ENCODE measurements at places on chromosomes 1 and 21.

- DNase-seq, result no peak
Observed at GRCh38 chr1:46723901-46724300, 5.0 kb upstream of the EFCAB14 start.

DNA sequence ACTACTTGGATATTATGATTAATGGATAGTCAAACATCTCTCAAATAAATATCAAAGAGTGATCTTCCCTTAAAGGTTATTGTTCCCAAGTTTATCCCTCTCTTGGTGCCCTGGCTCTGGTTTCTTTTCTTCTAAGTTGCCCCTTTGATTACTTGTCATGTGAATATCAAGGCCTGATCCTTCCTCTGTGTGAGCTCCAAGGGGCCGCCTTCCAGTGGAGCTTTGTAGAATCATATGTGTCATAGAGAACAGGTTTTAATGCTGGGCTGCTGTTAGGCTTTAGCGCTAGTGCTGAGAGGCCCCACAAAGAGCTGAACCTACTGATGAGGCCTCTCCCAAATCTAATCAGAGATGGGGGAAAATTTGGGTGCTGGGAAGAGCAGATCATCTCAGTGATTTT is 25.5 kb downstream of the UCK2 start:
- no peak for DNase-seq

DNA sequence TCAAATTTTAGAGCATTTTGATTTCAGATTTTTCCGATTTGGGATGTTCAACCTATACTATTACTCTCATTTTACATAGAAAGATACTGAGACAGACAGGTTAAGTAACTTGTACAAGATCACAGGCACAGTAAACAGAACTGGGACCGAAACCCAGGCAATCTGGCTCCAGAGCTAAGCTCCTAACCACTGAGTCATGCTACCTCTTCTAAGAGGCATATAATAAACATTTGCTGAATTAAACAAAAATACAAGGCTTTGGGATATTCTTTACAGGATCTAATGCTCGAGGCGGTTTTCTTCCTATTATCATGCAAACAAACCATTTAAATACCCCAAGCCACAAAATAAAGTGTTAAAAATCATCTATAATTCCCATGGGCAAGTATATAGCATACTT is 50.3 kb downstream of the MCOLN2 start:
- DNase-seq, result no peak

- no peak for DNase-seq
Observed at GRCh38 chr1:17412093-17412870, 27.2 kb downstream of the RCC2 start.

DNA sequence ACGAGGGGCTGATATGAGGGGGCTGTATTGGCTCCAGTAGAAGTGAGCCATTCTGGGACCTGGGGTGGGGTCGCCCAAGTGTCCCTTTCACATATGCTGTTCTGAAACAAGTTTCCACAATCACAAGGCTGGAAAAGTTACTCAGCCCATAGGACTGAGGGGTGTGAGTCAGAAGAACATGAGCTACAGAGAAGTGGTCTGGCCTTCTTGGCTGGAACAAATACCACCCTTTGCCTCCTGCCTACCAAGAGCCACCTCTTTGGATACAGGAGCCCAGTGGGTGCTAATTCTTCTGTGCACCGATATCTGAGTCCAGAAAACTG is 42.4 kb downstream of the MEF2D start:
- DNase-seq, result no peak

Data from NT2/D1 (cell line).